ENCODE measurements at places on chromosomes 1 and 21.

DNA sequence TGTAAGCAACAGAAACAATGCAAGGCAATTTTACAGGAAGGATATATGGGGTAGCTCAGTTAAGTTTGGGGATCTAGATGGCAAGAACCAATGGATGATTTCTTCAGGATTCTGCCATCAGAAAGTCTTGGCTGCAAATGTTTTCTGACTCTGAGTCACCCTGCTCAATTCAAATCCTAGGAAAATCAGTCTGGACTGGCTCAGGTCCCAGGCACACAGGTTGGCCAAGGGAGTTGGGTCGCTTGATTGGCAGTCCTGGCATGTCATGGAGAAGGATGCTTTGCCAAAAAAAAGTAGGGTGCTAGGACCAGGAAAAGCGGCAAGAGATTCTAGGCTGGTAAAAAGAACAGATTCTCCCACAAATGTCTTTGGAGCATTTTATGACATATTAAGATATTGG, 28.9 kb upstream of the S1PR1 start:
- DNase-seq: no peak

GRCh38 chr1:29849991-29850757, 613.9 kb downstream of the PTPRU start:
- DNase-seq: no peak

DNA sequence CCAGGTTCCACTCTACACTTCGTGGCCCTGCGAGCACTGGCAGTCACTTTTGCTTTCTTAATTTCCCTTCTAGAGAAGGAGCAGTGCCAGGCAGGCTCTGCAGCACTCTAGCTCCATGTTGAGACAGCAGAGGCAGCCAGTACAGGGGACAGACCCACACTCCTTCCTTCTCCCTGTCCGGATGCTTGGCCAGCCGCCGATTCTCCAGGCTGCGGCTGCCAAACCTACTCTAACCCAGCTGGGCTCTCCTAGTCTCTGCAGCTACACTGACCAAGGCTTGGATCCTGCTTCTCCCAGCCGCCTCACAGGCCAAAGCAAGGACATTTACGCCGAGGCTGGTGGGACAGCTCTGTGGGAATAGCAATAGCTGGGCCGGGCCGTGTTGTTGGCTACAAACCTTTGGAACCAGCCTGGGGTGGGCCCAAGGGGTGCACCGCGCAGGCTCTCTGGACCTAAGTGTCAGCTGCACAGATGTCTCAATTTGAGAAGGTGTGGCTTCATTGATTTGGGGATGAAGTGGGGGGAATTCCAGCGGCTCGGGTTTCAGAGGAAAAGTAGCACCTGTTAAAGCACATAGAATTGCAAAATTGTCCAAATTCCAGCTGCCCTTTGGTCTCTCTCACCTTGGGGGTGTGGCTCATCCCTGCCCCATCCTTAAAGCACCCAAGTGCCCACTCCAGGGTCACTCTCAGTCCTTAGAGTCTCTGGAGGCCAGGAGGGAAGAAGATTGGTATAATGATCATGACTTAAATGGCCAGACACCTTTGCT, 3.2 kb downstream of the BARHL2 start:
- DNase-seq: no peak

DNA sequence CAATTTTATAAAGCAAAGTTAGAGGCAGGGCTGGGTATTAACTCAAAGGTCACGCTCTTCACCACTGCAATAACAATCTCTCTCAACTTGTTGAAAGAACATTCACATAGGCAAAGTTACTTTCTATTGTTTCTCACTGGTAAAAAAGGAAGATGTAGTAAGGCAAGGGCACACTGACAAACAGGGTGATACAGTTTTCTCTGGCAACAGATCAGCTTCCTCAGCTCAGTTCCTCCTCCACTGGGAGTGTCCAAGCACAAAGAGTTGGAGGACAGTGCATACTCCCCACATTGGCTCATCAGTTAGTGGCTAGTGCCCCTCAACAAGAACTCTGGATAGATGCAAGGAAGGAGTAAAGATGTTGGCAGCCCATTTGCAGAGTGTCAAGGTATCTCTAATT, 3.7 kb downstream of the PLPPR4 start:
- DNase-seq: no peak

DNA sequence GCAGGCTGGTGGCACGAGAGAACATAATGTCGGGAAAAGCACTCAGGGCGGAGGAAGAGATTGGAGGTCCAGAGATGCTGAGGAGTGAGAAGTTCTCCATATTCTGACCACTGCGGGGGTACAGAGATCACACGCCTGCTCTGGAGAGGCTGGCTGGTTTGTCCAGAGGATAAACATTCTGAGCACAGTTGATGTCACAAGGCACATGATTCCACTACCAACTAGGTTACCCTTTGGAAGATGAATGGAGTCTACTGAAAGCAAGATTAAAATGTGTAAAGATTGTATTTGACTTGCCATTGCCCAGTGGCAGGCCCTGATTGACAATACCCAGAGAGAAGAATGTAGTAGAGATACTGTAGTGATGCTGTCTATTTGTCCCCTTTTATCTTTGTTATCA, at the start of gene SPATA46:
TSS of gene SPATA46 (minus strand) at position 164 of the 400 bp plus-strand sequence. CDS start at position 100, 64 bp downstream.
- no peak for DNase-seq

- no peak for DNase-seq
Observed at GRCh38 chr21:45330075-45330781, 42.5 kb upstream of the POFUT2 start.
